Tibial nerve (tissue), 4 donors: ENCODE measurements at places on chromosomes 6 and 20.

DNA sequence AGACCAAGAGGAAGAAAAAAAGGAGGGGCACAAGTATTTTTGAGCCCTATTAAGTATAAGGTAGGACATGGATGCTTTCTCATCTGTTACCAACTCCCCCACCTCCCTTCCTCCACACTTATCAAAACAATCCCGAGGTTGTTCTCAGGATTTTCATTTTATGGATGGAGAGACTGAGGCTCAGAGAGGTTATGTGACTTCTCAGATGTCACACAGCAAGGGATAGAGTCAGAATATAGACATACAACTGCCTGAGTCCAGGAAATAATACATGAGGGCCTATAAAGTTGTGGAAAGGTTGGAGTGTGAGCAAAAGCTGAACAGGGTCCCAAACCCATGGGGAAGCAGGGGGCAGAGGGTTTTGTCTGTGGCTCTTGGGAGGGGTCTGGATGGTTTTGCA, 19.3 kb downstream of the KCNK17 start:
- DNase-seq, result no peak

DNA sequence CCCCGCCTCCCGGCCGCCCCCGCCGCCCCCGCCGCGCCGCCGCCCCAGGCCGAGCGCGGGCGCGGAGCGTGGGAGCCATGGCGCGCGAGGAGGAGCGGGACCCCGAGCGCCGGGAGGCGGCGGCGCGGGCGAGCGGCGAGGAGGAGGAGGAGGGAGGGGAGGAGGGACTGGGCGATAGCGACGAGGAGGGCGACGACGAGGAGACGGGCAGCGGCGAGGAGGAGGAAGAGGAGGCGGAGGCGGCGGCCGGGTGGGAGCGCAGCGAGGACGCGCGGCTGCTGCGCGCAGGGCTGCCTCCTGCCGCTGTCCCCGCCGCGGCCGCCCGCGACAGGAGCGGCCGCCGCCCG, at the start of gene SLC24A3:
TSS of gene SLC24A3 (plus strand) at position 174 of the 347 bp plus-strand sequence.
- no peak for DNase-seq

DNA sequence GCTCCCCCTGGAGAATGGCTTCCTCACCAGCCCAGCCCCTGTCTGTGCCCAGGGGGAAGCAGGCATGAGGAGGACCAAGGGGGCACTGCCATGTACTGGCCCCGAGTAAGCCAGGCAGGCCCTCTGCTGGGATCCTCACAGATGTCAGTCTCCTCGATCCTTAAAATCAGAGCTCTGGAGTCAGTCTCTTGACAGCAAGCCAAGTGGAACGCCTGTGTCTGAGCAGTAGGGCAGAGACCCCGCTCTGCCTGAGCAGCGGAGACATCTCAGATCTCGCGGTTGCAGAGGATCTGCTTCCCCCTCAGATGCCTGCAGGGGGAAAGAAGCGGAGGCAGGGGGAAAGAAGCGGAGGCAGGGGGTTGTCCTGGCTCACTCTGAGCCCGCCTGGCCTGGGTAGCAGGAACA, 92.6 kb downstream of the SNX5 start:
- no peak for DNase-seq

DNA sequence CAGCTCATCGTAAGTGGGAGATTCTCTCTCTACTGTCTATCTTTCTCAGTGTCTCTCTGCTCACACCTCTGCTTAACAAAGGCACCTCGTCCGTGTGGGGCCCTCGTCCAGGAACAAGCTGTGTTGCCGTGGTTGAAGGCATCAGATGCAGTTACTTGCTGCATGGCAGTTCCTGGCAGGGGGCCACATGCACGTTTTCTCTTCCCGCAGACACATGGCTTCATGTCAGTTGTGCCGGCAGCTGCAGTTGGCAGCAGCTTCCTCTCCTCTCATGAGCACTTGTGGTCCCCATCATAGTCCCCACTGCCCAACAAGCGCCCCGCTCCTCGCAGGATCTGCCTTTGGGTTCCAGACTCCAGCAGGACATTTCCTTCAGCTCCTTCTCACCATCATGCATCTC, 7.1 kb upstream of the AFDN start:
- no peak for DNase-seq

DNA sequence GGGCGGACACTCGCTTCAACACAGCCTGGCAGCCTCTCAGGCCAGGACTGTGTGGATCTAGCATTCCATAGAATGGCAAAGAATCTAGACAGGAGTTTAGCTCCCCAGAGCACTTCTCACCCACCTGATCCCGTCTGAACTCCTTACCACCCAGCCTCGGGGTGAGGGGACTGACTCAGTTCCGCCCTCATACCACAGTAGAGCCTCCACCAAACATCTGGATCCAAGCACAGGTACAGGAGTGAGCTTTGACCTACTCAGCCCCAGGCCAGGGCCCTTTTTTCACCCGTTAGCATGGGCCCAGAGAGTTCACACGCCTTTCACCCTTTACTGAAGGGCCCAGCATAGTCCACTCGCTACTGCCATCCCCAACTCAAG, 715 bp downstream of the PSMF1 start:
- DNase-seq, result no peak

DNA sequence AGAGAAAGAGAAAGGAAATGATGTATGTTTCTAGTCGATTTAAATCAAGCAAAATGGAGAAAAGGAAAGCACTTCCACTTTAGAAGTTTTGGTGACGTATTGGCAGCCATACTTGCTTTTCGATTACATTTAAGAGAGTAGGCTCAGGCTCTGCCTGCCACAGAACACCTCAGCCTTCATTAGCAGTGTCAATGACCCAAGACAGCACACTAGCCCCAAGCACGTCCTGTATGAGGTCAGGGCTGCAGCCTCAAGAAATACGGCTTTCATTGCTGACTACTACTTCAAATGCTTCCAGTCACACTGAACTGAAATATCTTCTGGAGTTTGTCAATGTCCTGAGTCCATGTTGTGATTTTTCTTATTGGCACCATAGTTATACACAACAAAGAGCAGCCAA, 285.3 kb downstream of the EYA4 start:
- no peak for DNase-seq

DNA sequence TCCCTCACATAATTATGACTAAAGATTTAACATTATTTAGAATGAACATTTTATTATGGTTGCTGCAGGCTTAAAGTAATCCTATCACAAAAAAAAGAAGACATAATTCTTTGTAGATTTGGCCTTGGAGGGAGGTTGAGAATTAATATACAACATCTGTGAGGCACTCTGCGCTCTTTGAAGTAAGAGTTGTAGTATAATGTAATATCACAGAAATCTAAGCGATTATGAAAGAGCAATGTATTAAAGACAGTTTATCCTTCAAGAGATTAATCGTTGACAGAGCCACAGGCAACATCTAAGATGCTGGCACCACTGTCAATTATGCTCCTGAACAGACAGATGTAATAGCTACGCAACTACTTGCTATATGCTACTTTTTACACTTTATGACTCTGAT, 946.8 kb downstream of the GRIK2 start:
- DNase-seq, result no peak

DNA sequence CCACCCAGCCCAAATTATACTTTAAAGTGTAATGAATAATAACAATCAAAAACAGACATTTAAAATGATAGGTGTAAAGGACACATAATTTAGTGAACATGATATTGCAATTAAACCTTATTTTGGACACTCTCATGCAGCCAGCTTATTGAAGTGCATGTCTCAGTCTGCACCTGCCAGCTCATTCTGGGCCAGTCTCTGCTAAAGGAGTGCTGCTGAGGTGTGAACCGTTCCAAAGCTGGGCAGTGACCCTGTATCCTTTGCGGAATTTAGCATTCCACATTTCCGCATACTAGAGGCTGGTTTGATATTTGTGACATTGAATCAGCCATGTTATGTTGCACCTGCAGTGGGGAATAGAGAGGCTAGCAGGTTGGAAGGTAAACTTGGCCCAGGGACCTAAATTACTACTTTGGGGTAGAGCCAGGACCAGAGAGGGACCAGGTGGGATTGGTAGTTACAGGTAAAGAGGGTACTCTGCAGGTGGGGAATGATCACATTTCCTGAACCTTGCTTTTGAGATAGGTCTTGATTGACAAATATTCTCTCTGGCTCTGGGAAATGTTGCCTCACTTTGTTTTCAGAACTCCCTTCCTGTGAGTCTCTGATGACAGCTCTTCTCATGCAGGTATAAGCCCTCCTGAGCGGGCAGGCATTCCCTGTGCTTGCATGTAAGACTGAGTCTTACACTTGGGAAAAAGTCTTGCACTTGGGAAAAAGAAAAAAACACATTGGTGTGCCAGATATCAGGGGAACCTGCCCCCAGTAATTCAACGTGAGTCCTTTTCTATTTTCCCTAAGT, 26.2 kb downstream of the TULP4 start:
- DNase-seq, result no peak

GRCh38 chr6:99458319-99458718, 33.2 kb upstream of the PNISR start:
- no peak for DNase-seq

GRCh38 chr6:53861518-53861917, 66.7 kb downstream of the LRRC1 start:
- no peak for DNase-seq

DNA sequence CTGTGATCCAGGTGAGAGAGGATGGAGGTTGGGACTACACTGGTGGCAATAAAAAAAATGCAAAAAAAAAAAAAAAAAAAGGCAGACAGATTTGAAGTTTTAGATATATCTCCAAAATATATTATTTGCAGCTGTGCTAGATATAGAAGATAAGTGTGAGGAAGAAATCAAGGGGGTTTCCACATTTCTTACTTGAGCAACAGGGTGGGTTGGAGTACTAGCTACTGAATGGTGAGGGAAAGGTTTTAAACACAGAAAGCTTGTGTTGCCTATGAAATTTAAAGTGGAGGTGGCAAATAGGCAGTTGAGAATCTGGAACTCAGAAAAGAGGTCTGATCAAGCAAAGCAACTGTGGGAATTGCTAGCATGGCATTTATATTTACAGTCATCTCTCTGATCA, 59.9 kb upstream of the GNRH2 start:
- no peak for DNase-seq

- no peak for DNase-seq
Measured at GRCh38 chr20:4853004-4853403, 131.3 kb downstream of the PRND start.

- no peak for DNase-seq
Measured at GRCh38 chr6:20511852-20512251, 22.4 kb upstream of the CDKAL1 start.

DNA sequence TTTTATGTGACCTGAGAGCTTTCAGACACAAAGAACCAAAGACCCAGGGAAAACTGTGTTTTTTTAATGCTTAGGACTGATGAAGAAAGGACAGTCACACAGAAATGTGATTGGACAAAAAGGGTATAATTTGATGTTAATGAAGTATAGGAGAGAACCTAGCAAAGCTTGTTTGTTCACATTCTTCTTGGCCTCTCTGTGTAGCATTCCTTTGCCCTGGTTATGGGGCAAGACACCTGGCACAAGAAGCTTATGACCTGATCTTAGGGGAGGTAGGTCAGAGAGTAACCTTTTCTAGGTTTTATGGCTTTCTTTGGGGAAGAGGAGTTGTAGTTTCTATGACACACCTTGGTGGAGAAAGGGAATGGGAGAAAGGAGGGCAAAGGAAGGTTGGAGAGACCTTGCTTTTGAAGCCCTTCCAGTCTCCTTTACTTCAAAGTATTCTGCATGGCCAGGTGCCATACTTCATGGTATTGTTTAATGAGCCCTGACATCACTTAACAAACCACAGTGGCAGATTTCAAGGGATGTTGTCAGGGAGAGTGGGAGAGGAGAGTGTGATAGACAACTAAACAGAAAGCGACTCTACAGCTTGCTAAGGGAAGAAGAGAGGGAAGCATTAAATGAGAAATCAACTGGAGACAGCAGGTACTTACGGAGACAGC, 701.8 kb upstream of the FLRT3 start:
- no peak for DNase-seq

- DNase-seq, result no peak
Measured at GRCh38 chr20:48194583-48194982, 409.3 kb upstream of the SULF2 start.

DNA sequence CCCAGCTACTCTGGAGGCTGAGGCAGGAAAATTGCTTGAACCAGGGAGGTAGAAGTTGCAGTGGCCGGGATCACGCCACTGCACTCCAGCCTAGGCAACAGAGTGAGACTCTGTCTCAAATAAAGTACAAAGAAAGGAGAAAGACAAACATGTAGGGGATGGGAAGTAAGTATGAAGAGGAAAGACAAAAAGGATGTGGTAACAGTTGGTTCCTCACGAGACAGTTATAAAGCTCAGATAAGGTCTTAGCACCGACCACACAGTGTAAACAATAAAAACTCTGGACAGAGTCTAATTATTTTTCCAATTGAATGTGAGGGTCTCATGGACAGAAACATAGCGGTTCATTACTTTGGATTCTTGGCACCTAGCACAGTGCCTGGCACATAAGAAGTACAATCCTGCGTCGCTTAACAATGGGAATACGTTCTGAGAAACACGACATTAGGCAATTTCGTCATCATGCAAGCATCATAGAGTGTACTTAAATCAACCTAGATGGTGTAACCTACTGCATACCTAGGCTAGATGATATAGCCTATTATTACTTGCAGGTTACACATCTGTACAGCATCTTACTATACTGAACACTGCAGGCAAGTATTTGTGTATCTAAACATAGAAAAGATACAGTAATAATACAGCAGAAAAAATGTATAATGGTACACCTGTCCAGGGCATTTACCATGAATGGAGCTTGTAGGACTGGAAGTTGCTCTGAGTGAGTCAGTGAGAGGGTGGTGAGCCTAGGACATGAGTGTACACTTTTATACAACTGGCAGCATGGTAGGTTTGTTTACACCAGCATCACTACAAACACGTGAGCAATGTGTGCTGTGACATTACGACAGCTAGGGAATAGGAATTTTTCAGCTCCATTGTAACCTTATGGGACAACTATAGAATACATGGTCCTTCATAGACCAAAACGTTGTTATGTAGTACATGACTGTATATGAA, 38.2 kb downstream of the MBOAT1 start:
- DNase-seq, result no peak

GRCh38 chr20:62202676-62203377, 17.3 kb downstream of the HRH3 start:
- no peak for DNase-seq

DNA sequence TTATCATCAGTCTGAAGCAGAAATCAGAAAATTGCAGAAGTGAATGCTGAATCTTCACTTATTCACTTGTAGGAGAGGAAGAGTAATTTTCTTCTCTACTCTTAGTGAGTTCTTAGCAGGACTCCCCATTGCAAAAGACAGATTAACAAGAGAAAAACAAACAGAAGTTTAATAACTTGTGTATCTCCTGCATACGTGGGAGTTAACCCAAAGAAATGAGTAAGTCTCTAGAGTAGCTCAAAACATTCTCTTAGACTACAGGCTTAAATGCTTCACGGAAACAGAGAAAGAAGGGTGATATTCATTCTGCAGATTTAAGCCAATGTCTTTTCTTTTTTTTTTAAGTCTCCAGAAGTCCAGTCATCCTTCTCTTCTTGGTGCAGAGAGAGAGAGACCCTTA, 97.9 kb upstream of the TMEM181 start:
- DNase-seq, result no peak
